K562 (cell line): ENCODE measurements at places on chromosomes 16 and 17.

GRCh38 chr16:27430512-27430911 is 28.5 kb downstream of the IL21R start:
- no peak for DNase-seq

- no peak for DNase-seq
Observed at GRCh38 chr16:58820411-58820810, 86.3 kb upstream of the GOT2 start.

GRCh38 chr16:56561126-56561525 is 3.7 kb upstream of the MT4 start:
- DNase-seq = no peak

- peak; percentile 80 for DNase-seq
Observed at GRCh38 chr16:31404353-31405064, 11.4 kb downstream of the ITGAD start.

DNA sequence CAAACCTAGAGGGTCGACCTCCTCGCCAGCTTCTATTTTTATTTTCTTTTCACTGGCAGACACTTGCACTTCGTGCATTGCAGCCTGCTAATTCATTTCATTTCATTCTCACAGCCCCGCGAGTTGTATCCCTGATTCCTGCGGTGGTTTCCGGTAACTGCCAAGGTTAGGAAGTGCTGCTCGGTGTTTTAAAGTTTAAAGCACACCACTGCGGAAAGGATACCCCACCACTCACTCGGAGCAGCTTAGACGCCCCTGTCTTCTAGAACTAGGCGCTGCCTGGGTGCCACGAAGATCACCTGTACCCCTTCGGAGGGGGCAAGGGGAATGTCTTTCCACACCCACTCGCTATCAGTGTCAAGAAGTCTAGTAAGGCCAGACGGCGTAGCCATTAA is 509 bp downstream of the CNEP1R1 start:
- peak; percentile 36 for DNase-seq

- no peak for DNase-seq
Observed at GRCh38 chr17:2188971-2189630, 114.5 kb downstream of the SMG6 start.

GRCh38 chr17:65279456-65279855 is 142.3 kb downstream of the RGS9 start:
- no peak for DNase-seq

DNA sequence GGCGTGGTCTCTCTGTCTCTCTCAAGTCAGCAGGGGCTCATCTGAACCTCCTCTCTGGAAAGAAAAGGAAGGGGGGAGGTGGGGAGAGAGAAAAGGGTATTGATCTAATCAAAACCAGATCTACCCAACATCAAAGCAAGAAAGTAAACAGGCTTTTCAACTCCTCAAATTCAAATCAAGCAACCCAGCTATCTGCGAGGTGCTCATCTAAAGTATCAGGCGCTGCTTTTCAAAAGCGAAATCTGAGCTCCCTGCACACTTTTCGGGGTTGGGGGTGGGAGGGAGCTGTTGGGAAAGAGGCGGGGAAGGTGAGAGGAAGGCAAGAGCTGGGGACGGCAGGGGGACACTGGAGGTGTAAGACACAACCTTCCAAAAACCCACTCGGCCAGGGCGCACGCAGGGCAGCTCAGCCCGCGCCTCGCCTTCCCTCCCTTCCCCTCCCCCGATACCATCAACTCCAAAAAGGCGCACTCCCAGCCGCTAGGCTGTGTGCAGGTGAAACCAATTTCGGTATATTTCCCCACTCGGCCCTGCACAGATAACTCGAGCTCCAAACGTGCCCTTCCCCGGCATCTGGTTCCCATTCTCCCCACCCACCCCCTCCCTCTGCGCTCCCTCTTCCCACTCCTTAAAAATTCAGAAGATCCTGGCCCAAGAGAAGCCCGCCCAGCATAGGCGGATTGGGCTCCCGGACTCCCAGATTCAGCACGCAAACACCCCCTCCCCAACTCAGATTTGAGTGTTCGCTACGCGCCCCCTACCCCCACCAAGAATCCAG is 2.6 kb downstream of the AXIN2 start:
- no peak for DNase-seq
